Heart left ventricle (tissue), 16 donors: ENCODE measurements at places on chromosomes 13 and 19.

GRCh38 chr19:35901854-35902661, at the start of gene HCST:
Gene HCST (plus strand): TSS chr19:35902529. CDS start chr19:35902594, 65 bp downstream.
- no peak for DNase-seq

DNA sequence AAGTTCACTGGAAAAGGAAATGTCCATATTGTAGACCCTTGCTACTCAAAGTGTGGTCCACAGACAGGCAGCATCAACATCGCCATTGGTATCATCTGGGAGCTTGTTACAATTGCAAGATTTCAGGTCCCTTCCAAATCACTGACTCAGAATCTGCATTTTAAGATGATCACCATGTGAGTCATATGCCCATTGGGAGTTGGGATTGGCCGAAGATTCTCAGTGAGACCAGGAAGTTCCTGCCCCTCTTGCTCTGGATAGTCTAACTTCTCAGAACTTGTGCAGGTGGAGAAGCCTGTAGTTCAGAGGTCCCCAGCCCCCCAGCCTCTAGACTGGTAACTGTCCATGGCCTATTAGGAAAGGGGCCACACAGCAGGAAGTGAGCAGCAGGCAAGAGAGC, 48.9 kb upstream of the URAD start:
- no peak for DNase-seq

DNA sequence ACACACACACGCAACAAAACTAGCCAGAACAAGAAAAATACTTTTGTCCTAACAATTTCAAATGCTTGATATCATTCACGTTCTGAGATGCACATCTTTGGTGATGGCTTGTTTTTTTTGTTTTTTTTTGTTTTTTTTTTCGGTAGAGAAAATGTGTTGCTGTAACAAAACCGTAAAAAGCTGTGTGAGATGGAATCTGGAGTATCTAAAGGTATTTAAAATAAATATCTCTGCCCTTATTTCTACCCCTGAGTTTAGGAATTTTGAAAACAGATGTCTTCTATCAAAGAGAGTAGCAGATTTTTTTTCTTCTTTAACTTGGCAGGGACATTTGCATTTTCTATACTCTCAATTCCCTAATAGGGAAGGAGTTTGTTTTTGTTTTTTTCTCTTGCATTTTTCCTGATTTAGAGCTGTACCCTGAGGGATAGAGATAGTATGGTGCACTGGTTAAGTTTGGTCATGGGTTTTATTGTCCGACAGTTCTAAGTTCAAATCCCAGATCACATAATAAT, 446.6 kb downstream of the KLF5 start:
- DNase-seq = no peak

- DNase-seq = no peak
These were observed 46.9 kb downstream of the ITGBL1 start for GRCh38 chr13:101499406-101499805.

- no peak for DNase-seq
These were observed 230.5 kb upstream of the SERP2 start for GRCh38 chr13:44142941-44143665.

GRCh38 chr19:33264881-33265445, 37.4 kb downstream of the CEBPA start:
- DNase-seq = no peak
